HT1080 (cell line): ENCODE measurements at places on chromosomes 11 and 22. TPM values are rescaled to one million over a fixed set of nuclear protein-coding genes. Genes with fewer than 3 reads are reported as not detected.
A peak's percentile ranks its signal among the peaks of the same experiment; 100 is the strongest.

- no peak for DNase-seq
Observed at GRCh38 chr11:128688031-128688713, 5.7 kb upstream of the FLI1 start.

- peak; percentile 35 for DNase-seq
Observed at GRCh38 chr11:131025020-131025419, 108.7 kb upstream of the SNX19 start.

GRCh38 chr11:95232666-95233065 is 1.7 kb upstream of the SESN3 start:
- DNase-seq: no peak

DNA sequence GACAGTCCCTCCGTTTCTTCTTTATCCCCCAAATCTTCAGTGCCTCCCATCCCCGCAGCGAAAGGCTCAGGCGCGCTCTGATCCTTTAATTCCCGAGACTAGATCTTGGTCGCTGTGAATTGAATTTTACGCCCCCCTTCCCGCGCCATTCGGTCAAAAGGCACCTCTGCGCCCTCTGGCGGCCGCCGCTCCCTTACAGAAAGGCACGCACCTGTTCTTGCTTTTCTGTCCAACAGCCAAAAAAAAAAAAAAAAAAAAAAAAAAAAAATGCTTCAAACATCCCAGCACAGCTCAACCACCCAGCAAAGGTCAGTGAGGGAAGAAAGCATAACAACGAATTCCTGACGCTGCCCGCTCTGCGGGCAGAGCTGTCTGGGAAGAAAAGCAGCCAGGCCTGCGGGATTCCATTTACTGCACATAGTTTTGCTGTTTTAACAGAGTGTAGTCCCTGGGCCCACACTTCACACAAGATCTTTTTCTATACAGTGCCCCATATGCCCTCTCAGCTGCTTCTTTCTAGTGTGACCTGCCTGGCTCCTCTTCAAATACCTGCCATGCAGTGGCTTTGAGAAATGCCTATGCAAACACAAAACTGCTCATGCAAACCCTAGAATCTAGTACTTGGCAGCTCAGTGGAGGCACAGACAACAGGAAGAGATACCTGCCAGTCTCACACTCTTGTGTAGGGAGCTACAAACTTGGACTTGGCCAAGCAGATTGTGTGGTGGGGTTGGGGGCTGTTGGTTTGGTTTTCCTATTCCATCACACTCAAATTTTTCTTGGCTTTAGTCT is 1.3 kb upstream of the ESAM start:
- DNase-seq: peak; percentile 77

Gene HEPACAM
- total RNA-seq: 0.29 TPM in 1 of 2 replicates, not detected in the other
